GM12891 (cell line): ENCODE measurements at places on chromosomes 1 and 21.

GRCh38 chr1:21680918-21681317 is 11.8 kb upstream of the RAP1GAP start:
- no peak for DNase-seq

- no peak for DNase-seq
Measured at GRCh38 chr1:155085504-155086127, 7.0 kb downstream of the EFNA3 start.

DNA sequence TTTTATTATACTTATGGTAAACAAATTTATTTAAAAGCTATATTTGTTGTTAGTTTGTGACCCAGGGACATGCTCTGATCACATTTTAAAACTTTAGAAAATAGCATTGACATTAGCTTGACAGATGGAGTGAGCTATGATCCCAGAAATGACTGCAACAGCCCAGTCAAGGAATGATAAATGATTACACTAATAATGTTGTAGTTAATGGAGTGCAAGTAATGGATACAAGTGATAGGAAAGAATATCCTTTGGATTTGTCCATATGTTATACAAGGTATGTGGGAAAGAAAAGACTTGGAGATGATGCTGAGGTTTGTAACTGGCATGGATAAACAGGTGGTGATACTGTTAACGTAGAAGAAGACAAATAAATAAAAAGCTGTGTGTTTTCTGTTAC is 1908.7 kb downstream of the MRPL39 start:
- no peak for DNase-seq

DNA sequence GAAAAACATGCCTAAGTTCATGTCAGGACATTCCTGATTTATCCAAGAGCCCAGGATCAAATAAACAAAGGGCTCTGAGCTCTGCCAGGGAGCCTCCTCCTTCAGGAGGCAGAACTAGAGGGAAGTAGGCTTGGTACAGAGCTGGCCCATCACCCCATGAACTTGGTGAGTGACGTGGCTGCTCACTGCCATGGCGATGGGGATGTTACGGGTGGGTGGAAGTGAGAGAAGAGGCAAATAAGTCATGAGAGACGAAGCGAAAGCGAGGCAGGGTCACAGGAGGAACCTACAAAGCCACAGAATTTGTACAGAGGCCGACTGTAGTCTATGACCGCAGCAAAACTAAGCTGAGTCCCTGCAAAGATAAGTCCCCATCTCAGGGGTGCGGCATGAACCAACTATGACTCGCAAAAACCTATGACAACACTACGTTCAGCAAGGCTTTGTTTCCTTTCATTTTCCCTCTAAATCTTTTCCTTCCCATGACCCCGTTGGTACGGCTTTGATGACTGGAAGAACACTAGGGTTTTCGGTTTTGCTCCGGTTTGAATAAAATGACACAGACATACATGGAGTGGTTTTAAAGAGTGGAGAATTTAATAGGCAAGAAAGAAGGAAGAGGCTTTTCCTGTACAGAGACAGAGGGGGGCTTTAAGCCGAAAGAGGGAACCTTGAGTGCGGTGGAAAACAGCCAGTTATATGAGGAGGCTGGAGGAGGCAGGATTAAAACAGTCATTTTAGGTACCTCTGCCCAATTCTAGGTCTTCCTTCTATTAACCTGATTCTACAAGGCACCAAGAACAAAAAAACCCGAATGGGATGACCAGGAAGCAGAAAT is 74.1 kb downstream of the CD46 start:
- DNase-seq = peak; percentile 53

GRCh38 chr1:115118086-115118485 is 28.8 kb upstream of the TSPAN2 start:
- no peak for DNase-seq

DNA sequence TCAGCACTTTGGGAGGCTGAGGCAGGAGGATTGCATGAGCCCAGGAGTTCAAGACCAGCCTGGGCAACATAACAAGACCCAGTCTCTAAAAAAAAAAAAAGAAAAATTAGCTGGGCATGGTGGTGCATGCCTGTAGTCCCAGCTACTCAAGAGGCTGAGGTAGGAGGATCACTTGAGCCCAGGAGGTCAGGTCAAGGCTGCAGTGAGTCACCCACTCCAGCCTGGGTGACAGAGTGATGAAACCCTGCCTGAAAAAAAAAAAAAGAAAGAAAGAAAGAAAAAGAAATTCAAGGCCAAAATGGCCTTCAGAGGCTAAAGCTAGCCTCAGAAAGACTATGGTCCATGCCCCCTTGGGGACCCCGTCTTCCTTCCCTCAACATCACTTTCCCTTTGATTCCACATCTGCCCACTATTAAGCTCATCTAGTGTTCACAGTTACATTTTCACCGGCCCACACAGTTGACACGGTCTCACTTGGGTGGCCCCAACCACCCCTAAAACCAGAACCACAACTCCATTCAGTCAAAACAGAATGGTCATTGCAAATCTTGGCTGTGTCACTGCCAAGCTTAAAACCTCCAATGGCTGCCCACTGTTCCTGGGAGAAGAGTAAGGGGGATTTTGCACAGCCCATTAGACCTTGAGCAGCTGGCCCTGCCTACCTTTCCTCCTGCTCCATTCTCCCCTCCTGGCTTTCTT is 2.1 kb upstream of the CAPN8 start:
- DNase-seq = no peak

DNA sequence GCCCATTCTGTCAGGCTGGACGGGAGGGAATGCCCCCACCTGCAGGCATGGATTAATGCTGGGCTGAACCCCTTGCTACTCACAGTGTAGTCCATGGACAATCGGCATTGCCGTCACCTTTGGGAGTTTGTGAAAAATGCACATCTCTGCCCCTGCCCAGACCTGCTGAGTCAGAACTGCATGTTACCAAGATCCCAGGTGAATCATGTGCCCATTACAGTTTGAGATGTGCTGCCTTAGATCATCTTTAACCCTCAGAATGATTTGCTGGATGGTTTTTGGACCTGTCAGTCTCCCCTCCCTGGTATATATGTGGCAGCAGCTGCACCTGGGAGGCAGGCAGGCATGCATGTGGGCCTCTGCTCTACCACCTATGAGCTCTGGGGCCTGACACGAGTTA is 15.0 kb downstream of the HTR6 start:
- DNase-seq = no peak

DNA sequence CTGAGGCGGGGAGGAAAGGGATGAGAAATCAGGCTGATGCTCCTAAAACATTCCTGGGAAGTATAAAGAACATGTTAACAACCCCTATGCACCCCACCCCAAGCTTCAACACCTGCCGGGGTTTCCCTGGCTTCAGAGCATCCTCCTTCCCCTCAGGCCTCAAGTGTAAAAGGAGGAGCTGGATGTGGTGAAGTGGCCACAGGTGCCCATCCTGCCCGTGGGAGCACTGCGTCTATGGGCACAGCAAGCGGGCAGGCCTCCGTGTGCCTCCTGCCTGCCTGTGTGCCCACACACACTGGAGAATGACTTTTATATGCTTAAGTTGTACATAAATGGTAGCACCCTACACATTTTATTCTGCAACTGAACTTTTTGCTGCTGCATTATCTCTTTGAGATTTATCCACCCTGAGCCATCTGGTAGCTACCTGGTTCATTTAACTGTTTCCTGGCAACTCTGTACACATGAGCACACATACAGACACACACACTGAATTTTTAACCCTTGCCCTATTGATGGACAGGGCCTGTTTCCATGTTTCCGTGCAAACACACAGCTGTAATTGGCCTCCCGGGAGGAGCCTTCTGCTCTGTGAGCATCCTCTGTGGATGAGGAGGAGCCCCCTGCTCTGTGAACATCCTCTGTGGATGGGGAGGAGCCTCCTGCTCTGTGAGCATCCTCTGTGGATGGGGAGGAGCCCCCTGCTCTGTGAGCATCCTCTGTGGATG is 13.4 kb upstream of the FTCD start:
- DNase-seq = no peak

GRCh38 chr1:247551721-247552120 is 2.8 kb downstream of the GCSAML start:
- no peak for DNase-seq

- no peak for DNase-seq
Measured at GRCh38 chr1:212680680-212681389, 18.8 kb downstream of the BATF3 start.

GRCh38 chr1:162881590-162881989 is 20.6 kb upstream of the CCDC190 start:
- no peak for DNase-seq

DNA sequence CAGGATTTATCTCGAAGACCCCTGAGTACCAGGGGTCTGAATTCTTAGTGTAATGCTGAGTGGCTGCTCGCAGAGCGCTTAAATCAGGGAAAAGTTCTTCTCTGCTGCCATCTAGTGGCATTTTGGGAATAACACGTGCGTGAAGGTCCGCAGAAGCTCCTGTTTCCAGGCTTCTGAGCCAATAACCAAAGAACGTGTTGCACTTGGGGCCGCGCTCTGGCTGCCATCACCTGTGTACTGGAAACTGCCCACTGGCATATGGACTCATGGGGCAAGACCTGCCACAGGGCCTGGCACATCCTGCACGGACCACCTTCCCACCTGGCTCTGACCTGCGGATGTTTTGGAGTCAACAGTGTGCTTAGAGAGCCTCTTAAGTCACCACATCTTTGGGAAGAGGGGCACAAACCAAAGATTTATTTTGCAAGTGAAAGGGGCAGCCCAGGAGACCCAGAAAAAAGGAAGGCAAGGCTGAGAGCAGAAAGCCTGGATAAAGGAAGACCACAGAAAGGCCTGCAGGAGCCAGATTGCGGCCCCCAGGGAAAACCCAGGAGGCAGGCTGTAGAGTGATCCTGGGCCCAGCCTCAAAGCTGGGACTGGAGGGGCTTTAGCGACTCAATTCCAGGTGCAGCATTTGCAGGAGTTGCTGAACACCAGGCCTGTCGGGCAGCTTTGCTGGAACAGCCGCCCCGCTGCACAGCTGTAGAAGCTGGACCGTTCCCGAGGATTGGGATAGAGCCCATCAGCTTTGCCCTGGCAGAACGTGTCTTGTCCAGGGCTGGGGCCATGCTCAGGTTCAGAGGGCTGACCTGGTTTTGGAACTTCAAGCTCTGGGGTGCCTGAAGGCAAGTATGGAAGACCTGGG is 13.0 kb downstream of the CHIT1 start:
- peak; percentile 29 for DNase-seq

GRCh38 chr1:154288661-154289060 is 16.2 kb downstream of the HAX1 start:
- DNase-seq = no peak

DNA sequence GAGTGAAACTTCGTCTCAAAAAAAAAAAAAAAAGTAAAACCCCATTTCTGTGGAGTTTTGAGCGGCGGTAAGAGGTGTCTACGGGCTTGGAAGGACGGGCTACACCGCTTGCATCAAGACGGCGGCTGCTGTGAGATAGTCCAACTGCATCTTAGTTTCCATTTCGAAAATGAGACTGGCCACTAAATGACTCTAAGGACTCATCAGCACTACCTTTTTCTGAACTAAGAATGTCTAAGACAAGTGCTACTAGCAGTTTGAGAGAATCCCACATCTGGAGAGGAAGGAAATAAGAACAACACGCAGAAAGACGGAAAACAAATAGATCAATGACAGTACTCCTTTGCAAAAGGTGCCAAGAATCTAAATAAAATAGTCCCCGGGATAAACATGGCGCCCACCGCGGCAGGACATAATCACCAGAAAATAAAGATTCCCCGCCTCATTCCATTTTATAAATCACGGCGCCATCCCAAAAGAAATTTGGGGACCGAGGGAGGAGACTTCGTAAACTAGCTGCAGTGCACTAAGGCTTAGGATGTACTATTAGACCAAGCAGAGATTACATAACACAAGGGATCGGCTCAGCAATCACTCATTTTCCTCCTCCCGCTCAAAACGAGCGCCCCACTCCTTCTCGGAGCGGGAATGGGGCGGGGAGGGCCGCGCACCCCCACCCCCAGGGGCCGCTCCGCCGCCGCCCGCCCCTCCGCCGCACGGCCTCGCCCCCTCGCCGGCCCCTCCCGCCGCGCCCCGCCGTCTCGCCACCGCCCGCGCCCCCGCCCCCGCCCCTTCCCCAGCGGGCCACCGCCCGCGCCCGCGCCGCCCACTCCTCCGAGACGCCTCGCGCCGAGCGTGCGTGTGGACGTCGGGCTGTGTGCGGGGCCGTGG is 1.1 kb downstream of the POGZ start:
- no peak for DNase-seq

GRCh38 chr1:9211291-9211811 is 23.2 kb upstream of the H6PD start:
- DNase-seq = no peak

DNA sequence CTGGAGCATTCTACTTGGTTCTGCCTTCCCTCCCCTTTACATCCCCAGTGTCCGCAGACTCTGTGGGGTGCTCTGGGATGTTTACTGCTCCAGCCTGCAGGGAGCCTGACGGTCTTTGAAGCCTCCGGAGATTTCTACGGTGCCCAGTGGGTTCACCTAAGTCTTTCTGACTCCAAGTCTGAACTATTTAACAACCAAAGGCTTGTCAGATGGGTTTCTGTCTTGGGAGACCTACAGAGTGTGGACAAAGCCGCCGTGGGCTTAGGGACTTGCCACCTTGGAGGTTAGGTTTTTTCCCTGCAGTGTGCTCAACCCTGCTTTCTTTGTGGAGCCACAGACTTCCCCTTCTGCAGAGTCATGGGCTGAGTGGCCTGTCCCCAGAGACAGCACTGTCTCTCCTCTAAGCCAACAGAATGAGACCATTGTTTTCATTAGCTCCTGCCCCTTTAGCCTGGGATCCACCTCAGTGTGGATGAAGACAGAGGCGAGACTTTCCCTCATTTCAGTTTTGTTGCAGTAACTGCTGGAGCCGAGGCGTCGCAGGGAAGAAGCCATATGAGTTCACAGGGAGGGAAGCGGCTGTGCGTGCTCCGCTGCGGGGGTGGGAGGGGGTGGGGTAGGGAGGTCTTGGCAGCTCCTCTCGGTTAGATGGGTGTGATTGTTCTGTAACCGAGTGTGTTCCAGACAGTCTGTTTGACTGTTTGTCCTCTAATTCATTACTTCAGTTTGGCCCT is 120.7 kb downstream of the CNIH3 start:
- no peak for DNase-seq

DNA sequence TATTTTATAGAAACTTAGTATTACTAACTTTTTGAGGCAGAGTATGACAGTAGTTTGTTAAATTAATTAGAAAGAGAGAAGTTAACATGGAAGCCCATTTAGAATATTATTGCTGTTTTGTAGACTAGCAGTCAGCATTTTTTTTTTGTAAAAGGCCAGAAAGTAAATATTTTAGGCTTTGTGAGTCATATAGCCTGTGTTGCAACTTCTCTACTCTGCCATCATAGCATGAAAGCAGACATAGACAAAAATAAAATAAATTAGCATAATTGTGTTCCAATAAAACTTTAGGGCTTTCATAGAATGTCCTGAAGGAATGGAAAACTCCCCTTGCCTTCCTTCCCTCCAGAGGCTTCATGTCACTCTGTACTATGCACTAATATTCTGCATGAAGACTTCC is 12.3 kb upstream of the RGS4 start:
- no peak for DNase-seq

- DNase-seq = no peak
Measured at GRCh38 chr1:156709757-156710489, 4.5 kb upstream of the CRABP2 start.

DNA sequence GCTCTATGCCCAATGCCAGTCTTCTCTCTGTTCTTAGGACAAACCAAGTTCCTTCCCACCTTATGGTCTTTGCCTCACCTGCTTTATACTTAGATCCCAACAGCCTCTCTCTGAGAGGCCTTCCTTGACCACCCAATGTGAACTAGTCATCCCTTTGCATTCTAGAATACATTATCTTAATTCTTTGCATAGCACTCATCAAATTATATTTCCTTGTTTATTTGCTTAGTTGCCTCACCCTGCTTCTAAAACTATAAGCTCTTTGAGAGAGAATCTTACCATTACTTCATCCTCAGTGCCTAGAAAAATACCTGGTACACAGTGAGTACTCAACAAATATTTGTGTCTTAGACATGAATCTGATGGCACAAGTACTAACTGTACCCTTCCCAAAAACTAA is 8.0 kb downstream of the PIGP start:
- no peak for DNase-seq

- no peak for DNase-seq
Measured at GRCh38 chr1:197850042-197850441, 52.4 kb upstream of the C1orf53 start.
